Astrocyte (in vitro differentiated cells and primary cell): ENCODE measurements at places on chromosomes 7 and 10. TPM values are rescaled to one million over a fixed set of nuclear protein-coding genes. Genes with fewer than 3 reads are reported as not detected.

The TRAPPC14 gene
- total RNA-seq, result 18.7 and 19.5 TPM in 2 replicates

The ODAD2 gene
- total RNA-seq, result 0.48 and 0.96 TPM in 2 replicates

The SLC18A3 gene
- total RNA-seq, result 1.0 and 4.6 TPM in 2 replicates

The LBX1 gene
- not detected in 2 replicates for total RNA-seq

The SFTPA1 gene
- total RNA-seq, result not detected in 2 replicates

The AGAP5 gene
- 3.4 and 5.1 TPM in 2 replicates for total RNA-seq

The GPR15LG gene
- total RNA-seq, result not detected in 2 replicates

The SLC35G1 gene
- total RNA-seq, result 3.2 and 3.5 TPM in 2 replicates

The GRM3 gene
- not detected in 2 replicates for total RNA-seq

The OLAH gene
- total RNA-seq, result not detected in 2 replicates

The ECHDC3 gene
- total RNA-seq, result 1.9 and 2.1 TPM in 2 replicates

The VWA2 gene
- 0.25 TPM in 1 of 2 replicates, not detected in the other for total RNA-seq

The DNAJC1 gene
- 66.8 and 67.1 TPM in 2 replicates for total RNA-seq

The HYAL4 gene
- not detected in 2 replicates for total RNA-seq

The SEMA3D gene
- 9.1 and 17.7 TPM in 2 replicates for total RNA-seq

The VPS37D gene
- 2.9 and 3.6 TPM in 2 replicates for total RNA-seq

The OR13A1 gene
- total RNA-seq, result not detected in 2 replicates

The CALML5 gene
- total RNA-seq, result not detected in 2 replicates

The MET gene
- 7.9 and 8.2 TPM in 2 replicates for total RNA-seq
